ENCODE measurements at places on chromosomes 4 and X.

DNA sequence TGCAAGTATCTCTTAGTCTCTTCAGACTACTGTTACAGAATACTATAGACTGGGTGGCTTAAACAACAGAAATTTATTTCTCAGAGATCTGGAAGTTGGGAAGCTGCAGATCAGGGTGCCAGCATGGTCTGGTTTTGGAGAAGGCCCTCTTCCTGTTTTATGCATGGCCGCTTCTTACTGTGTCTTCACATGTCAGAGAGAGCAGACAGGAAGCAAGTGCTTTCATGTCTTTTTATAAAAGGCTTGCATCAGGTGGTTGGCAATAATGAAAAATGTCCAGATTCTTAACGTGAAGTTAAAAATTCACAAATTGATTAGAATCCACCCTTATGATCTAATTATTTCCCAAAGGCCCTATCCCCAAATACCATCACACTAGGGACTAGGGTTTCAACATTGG lies 284.9 kb downstream of the RPA4 start:
- DNase-seq: no peak

DNA sequence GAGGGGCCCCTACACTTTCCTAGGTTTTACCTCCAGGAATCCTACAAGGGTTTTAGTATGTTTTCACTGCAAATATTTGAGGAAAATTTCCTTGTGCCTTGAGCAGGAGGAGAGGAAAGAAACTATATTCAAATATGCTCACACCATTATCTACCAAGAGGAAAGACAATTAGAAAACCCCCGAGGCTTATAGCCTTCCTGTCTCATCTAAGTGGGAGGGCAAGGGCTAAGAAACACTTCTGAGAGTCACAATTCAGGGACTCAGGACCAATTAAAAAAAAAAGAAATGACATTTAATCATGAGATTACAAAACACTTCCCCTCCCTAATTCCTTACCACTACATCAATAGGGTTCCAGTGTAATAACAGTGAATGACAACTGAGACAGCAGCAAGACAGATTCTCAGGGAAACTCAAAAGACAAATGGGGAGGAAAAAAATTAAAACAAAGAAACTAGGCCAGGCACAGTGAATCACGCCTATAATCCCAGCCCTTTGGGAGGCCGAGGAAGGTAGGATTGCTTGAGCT lies 45.6 kb downstream of the ATRX start:
- DNase-seq: no peak

- DNase-seq: no peak
Measured at GRCh38 chr4:149728444-149728843, 87.2 kb downstream of the IQCM start.

DNA sequence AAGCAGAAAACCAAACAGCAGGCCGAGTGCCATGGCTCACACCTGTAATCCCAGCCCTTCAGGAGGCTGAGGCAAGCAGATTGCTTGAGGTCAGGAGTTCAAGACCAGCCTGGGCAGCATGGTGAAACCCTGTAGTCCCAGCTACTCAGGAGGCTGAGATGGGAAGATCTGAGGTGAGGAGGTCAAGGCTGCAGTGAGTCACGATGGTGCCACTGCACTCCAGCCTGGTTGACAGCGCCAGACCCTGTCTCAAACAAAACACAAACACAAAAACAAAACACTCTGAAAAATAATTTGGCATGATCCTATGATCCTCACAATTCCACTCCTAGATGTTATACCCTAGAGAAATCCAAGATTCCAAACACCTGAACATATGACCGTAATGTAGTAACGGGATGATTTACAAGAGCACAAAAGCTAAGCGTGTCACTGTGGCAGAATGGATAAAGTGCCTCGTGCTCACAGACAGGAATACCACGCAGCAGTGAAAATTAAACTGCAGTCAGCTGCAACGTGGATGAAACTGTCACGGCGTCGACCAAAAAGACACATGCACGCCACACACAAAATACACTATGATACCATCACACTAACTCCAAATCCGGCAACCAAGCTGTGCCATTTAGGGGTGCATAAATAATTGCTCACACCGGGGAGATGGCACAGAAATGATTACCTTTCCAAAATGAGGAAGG lies 1.7 kb downstream of the NELFA start:
- no peak for DNase-seq

DNA sequence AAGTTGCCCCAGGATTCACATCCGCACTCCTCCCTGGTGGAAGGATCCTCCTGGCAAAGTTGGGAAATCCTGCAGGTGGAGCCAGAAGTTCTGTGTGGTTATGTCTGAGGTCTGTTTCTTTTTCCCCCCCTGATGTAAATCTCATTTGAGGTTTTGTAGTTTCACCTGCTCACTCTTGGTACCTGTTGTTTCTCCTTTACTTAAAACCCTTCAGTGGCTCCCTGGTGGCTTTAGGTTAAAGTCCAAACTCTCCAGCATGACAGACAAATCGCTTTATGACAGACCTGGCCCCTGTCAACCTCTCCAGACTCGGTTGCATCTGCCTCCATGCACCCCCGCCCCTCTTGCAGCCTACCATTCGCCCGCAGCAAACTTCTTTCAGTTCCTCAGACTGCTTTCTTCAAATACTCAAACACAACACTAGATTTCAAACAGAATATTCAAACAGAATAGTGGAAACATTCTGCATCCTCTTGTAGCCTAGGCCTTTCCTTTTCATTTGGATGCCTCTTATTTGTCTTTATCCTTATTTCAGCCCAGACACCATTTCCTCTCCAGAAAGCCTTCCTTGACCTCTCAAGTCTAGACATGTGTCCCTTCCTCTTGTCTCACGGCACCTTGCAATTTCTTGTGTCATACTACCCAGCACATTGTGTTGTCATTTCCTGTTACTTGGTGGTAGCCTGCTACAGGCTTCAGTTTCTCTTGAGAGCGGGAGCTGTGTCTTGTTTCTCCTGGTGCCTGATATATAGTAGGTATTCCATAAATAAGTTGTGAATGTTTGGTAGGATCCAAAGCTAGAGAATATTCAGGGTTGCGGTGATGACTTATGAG lies 24.8 kb downstream of the IL13RA1 start:
- DNase-seq: no peak

- DNase-seq: no peak
Measured at GRCh38 chr4:20085156-20085555, 166.5 kb upstream of the SLIT2 start.

DNA sequence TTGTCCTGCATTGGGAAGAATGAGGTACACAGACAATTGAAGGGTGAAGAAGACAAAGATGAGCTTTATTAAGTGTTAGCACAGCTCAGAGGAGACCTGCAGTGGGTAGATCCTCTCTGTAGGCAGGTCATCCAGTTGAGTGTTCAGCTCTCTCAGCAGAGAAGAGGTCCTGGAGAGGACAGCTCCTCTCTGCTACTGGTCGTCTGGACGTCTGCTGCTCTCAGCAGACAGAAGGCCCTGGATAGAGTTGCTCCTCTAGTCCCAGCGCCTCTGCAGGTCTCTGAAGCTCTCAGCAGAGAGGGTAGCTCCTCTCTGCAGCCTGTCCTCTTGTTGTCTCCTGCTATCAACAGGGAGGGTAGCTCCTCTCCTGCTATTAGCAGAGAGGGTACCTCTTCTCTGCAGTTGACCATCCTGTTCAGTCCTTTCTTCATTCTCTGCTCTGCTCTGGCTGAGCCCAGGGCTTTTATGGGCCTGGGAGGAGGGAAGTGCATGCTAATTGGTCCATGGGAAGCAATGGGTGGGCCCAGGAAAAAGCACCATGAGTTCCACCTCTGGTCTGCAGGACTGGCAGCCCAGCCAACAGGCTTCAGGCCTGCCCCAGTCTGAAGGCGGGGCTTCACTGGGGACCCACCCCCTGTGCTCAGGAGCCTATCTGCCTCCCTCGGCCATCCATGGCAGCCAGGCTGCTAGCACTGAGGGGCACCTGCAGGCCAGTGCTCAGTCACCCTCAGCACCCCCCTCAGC lies 54.1 kb upstream of the IBSP start:
- DNase-seq: no peak

DNA sequence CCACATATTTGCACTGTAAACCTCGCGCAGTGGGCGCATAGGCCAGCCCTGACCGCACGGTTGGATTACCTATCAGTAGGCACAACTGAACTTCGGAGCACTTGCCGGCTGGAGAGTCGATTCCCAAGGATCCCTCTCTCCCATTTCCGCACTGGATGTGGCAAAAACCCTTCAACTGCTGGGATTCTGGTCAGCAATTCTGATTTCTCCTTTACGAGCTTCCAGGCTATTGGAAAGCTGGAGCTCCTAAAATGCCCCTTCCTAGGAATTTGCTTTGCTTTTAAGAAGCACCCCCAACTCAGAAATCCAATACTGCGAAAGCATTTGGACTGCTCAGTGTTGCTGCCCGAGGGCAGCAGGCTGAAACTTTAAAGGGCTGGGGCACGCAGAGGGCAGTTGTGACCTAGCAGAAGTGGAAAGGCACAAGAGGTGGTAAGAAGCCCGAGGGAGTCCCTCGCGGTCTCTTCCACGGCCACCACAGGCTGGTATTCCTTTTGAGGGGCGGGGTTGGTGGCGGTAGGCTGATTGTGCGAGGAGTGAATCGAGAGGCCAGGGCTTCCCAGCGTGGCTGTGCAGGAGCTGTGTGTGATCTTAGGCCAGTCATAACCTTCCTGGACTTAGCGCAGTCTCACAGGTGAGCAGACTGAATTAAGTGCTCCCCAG lies 1.6 kb downstream of the ZAR1 start:
- no peak for DNase-seq

- no peak for DNase-seq
Measured at GRCh38 chrX:136910565-136911035, 30.1 kb upstream of the RBMX start.

DNA sequence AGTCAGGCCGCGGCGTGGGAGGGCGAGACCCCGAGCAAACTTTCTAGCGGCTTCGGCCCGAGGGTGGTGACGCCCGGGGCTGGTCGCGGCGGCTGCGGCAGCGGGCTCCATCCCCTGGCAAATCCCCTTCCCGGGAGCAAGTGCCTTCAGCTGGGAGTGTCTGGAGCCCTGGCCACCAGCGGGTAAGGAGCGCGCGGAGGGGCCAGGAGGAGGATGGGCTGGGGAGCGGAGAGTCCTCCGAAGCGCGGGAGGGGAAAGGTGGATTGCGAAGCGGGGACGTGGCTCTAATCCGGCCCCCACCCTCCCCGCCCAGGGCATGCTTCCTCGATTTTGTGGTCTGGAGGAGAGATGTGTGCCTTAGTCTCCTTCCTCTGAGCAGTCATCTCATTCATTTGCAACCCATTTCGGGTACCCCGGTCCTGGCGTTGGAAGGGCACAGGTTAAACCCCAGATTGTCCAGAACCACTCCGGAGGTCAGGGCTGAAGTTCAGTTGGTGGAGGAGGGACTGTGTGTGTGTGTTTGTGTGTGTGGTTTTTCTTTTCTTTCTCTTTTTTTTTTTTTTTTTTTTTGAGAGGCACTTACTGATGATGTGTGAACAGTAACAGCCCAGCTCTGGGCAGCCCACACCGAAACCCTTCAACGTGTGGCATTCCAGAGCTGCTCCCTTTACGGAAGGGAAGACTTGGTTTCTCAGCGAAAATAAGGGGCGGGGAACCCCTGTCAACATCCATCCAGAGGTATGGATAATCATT lies 516 bp downstream of the SGMS2 start:
- peak; percentile 75 for DNase-seq

DNA sequence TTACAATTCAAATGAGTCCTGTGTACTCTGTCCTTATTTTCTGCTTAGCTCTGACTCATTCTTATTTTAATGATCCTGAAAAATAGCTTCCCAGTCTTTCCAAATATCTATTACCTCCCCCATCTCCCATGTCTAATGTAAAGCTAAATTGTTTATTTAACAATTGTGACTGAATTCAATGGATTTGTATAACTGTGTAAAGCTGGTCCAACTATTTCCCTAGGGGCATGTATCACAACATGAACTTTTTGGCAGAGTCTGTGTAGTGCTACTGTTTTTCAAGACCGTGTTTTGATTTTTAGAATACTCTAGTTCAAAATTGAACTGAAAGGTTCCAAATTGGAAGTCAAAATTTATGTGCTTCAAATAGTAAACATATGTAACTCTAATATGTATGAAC lies 67.8 kb downstream of the SPCS3 start:
- no peak for DNase-seq

- DNase-seq: no peak
Measured at GRCh38 chr4:119266153-119266552, 53.6 kb downstream of the USP53 start.

DNA sequence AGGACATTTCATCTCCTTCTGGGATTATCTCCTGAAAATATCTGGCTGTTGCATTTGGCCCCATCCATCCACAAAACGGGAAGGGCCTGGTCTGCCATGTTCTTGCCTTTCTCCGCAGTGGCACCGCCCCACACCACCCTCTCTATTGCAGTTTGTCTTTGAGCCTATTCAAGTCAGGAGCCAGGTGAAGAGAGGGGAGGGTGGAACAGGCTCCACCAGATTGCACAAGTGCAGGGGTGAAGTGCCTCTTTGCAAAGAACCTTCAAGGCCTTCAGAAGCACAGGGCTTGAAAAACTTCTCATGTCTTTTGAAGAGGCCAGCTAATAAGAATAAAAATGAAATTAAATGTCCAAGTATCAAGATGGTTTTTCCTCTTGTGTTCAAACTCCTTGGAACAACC lies 28.7 kb downstream of the RS1 start:
- DNase-seq: no peak

GRCh38 chr4:158771776-158772175 lies 3.0 kb downstream of the FNIP2 start:
- no peak for DNase-seq

- DNase-seq: no peak
Measured at GRCh38 chr4:7020856-7021255, 22.3 kb upstream of the TADA2B start.

DNA sequence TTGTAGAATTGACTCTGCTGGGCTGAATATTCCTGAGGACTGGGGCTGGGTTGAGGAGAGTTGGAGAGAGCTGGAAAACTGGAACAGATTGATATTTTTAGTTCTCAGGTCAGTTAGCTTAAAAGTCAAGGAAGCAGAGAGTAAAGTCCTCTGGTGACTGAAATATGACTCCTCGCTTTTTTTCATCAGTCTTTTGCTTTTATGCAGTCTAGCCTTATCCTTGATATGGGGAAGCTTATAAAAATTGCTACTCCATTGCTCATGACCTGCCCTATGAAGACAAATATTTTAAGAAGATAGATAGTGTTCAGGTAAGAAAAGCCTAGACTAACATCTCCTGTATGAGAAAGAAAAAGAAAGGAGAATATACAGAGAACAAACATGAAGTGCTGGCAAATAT lies 152.7 kb downstream of the C4orf33 start:
- no peak for DNase-seq

DNA sequence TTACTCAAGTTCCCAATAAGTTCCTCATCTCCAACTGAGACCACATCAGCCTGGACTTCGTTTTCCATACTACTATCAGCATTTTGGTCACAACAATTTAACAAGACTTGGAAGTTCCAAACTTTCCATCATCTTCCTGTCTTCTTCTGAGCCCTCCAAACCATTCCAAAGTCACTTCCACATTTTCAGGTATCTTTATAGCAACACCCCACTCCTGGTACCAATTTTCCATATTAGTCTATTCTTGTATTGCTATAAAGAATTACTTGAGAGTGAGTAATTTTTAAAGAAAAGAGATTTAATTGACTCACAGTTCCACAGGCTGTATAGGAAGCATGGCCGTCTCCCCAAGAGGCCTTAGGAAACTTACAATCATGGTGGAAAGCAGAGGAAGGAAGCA lies 138.6 kb upstream of the GPRIN3 start:
- DNase-seq: no peak

Data from WERI-Rb-1 (cell line).